ENCODE measurements at places on chromosomes 2 and 18. TPM values are rescaled to one million over a fixed set of nuclear protein-coding genes. Genes with fewer than 3 reads are reported as not detected.

DNA sequence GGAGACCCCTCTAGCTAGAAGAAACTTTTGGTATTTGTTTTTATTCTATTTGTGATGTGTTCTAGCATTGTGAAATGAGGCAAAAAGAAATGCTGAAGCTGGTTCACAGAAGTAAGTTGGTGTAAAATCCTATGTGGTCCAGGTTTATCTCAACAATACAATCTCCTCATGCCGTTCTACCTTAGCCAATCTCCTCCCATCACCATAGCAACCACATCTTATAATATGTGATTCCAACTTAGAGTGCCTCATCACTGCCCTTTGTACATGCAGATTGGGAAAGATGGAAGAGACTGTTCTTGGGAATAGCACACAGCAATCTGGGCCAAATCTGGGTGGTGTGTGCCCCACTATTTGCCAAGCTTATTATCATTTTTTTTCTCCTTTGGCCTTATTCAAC, 30.3 kb downstream of the DPP10 start:
- no peak for DNase-seq

DHRS9 gene
- total RNA-seq: 0.40 TPM

GRCh38 chr2:143476336-143477087, 347.3 kb downstream of the ARHGAP15 start:
- DNase-seq: no peak

DNA sequence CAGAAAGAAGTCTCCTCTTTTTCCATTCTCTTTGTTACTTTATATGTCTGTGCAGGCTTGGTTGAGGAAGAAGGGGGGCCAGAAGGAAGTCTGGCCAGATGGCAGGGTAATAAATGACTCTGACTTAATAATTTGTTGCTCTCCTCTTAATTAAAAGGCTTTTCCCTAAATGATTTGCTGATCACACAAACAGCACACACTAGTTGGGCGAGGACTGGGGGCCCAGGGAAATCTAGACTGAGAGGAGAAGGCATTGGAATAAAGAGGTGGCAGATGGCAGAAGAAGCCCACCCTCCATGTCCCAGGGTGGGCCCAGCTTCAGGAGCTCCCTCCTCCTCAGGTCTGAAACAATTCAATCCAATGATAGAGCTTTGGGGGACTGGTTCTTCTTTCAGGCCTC, 12.7 kb upstream of the SMARCAL1 start:
- no peak for DNase-seq

TRIM43 gene
- not detected for total RNA-seq

ZNF804A gene
- total RNA-seq: 27.7 TPM

DNA sequence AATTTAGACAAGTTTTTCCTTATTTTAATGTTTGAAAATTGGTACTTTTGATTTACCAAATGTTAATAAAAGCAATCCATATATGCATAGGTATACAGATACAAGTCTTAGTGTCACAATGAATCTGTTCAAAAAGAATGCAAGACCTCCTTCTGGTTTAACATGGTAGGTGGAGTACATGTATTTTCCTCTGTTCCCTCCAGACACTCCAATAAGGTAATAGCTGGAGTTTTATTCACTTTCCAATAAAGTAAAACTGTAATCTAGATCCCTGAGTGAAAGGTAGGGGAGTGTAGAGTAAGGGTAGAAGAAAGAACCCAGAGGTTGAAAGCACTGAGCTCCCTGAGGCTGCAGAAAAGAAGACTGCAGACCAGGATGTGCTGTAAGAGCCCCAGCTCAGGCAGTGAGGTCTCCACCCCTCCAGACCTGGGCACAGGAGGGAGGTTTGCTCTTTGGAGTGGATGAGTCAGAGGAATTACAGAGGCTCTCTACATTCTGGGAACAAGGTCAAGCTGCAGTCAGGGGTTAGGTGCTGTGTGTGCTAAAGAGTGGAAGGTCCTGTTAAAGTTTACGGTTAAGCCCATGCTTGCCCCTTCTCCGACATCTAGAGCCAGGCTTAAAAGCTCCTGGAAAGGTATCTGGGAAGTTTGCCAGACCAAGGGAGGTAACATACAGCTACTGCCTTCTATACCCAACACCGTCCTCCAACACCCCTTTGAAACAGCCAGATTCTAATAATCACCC, 27.6 kb upstream of the STAT1 start:
- DNase-seq: no peak

GRCh38 chr18:76487782-76488181, 7.3 kb downstream of the ZNF516 start:
- DNase-seq: no peak

DNA sequence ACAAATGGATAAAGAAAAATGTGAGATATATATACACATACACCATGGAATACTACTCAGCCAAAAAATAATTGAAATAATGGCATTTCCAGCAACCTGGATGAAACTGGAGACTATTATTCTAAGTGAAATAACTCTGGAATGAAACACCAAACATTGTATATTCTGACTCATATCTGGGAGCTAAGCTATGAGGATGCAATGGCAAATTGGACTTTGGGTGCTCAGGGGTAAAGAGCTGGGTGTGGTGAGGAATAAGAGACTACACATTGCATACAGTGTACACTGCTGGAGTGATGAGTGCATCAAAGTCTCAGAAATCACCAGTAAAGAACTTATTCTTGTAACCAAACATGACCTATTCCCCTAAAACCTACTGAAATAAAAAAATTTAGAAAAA, 636.0 kb upstream of the LRATD1 start:
- DNase-seq: no peak

CCDC138 gene
- 15.3 TPM for total RNA-seq

ALPP gene
- not detected for total RNA-seq

CIDEA gene
- total RNA-seq: not detected

- DNase-seq: no peak
These were observed 385.1 kb upstream of the MEX3C start for GRCh38 chr18:51582551-51582950.

All from Karpas-422 (cell line).